ENCODE measurements at places on chromosomes 11 and 22.

DNA sequence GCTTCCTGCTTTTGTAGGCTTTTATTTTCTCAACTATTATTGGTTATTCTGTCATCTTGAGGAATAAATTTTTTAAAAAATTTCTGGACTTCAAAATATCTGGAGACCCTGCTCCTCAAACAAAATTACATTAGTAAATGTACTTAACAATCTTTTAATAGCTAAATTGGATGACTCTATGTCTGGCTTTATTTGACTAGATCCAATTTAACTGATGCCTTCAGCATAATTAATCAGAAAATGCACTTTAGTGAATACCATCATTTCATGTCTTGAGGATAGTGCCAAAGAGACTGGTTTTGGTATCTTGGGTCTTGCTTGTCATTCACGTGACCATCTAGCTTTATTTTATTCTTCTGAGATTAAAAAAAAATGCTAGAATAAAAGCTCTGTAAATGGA, 1301.2 kb downstream of the JRKL start:
- no peak for DNase-seq

DNA sequence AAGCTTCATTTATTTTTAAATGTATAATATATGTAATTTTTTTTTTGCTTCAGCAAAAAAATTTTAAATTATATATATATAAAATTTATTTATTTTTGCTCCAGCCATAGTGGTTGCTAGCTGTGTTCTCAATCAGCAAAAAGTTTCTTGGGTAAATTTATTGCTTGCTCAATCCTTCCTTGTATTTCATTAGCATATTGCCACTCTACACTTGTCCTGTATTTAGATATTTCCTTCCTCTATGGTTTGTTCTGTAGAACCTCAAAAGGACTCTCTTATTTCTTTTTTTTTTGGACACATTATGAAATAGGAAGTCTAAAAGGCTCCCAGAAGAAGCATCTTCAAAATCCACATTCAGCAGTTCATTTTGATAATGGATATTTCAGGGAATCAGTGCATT, 2.3 kb downstream of the PTPRJ start:
- DNase-seq = no peak

DNA sequence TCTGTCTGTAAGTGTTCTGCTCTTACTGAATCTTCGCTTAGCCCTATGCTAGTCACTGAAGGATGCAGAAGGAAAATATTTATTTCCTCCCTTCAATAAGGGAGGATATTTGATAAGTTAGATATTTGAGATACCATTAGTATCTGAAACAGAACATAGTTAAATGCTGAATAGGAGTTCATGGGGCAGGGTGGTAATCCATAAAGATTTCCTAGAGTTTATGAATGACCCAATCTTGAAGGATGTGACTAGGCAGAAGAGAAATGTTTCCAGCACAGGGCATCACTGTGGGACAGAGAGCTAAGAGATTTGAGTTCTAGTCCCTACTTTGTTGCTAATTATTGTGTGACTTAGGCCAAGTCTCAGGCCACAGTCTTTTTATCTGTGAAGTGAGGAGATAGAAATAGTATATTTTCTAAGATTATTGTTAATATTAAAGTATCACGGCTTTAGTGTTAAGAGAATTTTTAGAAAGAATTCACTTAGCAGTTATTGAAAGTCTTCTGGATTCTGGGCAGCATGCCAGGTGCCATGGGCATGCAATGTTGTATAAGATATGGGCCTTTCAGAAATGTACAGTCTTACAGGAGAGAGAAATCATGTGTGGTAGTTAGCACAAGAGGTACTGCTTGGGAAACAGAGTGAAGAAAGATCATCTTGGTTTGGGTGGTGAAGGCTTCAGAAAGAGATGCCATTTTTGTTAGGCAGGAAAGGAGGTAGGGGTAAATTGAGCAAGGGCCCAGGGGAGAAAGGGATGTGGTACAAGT, 24.0 kb downstream of the SWAP70 start:
- no peak for DNase-seq

DNA sequence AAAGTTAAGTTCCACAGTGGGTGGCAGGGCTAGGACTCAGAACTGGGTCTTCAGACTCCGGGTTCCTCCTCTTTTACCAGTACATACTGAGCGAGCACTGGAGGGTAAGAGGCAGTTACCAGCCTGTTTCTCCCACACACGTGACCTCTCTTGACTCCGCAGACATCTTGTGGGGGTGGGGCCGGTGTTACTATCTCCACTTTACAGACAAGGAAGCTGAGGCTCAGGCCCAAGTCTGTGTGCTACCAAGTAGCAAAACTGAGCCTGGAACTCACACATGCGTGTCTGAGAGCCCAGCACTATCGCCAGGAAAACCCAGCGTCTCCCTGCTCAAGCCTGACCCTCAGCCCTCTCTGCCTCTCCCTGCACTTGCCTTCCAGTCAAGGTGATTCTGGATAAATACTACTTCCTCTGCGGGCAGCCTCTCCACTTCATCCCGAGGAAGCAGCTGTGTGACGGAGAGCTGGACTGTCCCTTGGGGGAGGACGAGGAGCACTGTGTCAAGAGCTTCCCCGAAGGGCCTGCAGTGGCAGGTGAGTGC, 16.0 kb upstream of the SMIM35 start:
- no peak for DNase-seq

- no peak for DNase-seq
These were observed 1.7 kb downstream of the CYB5R2 start for GRCh38 chr11:7671347-7672215.

GRCh38 chr22:46679706-46680269, 58.3 kb downstream of the CERK start:
- DNase-seq = no peak

- no peak for DNase-seq
These were observed 49.8 kb upstream of the LMO2 start for GRCh38 chr11:33941637-33942160.

- no peak for DNase-seq
These were observed 197.1 kb downstream of the ETS1 start for GRCh38 chr11:128390246-128390645.

DNA sequence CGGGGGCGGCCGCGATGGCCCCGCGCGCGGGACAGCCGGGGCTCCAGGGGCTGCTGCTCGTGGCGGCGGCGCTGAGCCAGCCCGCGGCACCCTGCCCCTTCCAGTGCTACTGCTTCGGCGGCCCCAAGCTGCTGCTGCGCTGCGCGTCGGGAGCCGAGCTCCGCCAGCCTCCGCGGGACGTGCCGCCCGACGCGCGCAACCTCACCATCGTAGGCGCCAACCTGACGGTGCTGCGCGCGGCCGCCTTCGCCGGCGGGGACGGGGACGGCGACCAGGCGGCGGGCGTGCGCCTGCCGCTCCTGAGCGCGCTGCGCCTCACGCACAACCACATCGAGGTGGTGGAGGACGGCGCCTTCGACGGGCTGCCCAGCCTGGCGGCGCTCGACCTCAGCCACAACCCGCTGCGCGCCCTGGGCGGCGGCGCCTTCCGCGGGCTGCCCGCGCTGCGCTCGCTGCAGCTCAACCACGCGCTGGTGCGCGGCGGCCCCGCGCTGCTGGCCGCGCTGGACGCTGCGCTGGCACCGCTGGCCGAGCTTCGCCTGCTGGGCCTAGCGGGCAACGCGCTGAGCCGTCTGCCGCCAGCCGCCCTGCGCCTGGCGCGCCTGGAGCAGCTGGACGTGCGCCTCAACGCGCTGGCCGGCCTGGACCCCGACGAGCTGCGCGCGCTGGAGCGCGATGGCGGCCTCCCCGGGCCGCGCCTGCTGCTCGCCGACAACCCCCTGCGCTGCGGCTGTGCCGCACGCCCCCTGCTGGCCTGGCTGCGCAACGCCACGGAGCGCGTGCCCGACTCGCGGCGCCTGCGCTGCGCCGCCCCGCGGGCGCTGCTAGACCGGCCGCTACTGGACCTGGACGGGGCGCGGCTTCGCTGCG, 697 bp downstream of the TPBGL start:
- DNase-seq = peak; percentile 79

DNA sequence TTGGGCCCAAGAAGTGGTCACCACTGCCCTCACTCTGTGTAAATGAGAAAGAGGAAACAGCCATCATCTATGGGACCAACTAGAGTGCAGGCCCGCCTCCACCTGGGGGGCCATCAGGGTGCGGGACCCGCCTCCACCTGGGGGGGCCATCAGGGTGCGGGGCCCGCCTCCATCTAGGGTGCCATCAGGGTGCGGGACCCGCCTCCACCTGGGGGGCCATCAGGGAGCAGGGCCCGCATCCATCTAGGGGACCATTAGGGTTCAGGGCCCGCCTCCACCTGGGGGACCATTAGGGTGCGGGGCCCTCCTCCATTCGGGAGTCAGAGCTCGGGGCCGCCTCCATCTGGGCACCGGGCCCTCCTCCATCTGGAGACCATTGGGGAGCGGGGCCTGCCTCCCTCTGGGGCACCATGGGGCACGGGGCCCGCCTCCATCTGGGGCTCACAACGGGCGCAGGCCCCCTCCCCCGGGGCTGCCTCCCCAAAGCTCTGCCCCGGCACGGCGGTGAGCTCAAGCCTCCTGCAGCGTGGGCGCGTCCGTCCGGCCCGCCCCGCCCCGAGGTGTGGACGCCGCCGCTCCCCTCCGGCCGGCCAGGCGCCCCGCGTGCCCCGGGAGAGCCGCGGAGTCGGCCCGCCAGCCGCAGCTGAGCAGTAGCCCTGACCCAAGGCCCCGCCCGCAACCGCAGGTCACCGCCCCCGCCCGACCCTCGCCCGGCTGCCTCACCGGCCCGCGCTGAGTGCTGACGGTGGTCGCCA, 512 bp downstream of the TOLLIP start:
- no peak for DNase-seq

- DNase-seq = peak; percentile 74
These were observed 39.8 kb downstream of the SYN3 start for GRCh38 chr22:33018232-33018864.

DNA sequence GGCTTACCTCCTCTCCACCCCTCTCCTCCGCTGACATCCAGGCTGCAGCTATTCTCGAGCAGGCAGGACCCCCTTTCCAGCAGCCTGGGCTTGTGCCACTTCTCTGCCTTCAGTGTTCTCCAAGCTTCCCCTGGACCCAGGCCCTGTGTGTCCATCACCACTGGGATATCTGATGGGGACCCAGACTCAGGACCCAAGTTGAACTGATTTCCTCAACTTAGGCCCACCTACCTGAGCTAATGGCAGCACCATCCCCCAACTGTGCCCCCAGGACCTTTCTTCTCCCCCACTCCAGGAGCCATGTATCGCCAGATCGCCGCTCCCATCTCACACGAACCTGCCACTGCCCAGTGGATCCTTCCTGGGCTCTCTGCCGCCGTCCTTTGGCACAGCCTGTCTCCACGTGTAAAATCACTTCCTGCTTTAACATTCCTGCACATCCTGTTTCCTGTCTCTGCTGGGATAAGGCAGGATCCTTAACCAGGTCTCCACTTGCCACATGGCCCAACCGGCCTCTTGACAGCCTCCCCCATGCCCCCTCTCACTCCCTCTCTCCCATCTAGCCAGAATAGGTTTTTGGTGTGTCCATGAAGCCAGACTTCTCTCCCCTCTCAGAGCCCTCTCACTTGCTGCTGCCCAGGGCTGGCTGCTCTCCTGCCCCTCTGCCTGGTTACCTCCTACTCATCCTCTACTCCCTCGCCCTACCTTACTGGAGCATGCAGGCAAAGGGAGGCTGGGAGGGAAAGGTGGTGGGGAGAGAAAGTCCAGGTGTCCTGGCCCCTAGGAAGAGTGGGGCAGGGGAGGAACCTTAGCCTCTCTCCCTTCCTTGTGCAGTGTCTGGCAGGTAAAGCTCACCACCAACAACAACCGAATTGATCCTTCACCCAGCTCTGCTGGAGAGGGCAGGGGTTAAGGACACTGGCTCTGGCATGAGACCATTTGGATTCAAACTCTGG, 9.4 kb downstream of the SPATA19 start:
- peak; percentile 13 for DNase-seq

GRCh38 chr11:212150-213100, 4.9 kb downstream of the RIC8A start:
- DNase-seq = no peak

GRCh38 chr22:39985383-39986035, 9.2 kb upstream of the FAM83F start:
- DNase-seq = no peak

DNA sequence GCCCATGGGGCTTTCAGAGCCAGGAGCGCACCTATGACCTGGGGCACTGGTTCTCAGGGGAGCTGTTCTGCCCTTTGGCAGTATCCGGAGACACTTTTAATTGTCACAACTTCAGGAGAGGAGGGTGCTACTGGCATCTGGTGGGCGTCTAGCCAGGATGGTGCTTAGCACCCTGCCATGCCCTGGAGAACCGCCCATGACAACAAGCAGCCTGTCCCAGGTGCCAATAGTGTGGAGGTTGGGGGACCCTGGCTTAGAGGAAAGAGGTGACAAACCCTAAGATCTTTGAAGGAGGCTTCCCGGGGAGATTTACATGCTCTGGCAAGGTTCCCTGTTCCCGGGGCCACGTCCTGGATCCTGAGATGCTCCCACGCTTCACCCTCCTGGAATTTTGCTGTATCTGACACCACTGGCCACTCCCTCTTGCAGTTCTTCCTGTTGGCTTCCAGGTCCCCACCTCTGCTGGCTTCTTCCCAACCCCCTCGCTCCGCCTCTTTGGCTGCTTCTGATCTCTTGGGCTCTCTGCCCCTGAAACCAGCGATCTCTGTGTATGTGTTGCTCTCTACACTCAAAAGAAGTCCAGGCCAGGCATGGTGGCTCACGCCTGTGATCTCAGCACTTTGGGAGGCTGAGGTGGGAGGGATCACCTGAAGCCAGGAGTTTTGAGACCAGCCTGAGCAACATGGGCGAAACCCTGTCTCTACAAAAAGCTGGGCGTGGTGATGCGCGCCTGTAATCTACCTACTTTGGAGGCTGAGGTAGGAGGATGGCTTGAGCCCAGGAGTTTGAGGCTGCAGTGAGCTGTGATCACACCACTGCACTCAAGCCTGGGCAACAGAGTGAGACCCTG, 31.1 kb downstream of the FADS3 start:
- no peak for DNase-seq

DNA sequence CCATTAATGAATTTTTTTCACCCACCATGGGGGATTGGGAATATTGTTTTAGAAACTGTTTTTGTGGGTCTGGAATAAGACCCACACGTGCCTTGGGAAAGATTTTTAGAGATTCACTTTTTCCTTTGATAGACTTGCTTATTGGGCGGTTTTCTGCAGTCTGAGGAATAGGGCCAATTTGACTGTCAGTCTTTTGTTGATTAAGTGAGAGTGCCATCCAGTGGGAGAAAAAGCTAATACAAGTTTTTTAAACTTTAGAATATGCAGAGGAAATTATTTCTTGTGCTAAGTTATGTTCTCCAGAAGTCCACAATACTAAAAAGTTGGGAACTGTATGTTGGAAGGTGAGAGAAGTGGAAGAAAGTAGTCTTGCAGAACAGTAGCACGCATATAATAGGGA, 56.1 kb downstream of the PRMT3 start:
- DNase-seq = peak; percentile 12

DNA sequence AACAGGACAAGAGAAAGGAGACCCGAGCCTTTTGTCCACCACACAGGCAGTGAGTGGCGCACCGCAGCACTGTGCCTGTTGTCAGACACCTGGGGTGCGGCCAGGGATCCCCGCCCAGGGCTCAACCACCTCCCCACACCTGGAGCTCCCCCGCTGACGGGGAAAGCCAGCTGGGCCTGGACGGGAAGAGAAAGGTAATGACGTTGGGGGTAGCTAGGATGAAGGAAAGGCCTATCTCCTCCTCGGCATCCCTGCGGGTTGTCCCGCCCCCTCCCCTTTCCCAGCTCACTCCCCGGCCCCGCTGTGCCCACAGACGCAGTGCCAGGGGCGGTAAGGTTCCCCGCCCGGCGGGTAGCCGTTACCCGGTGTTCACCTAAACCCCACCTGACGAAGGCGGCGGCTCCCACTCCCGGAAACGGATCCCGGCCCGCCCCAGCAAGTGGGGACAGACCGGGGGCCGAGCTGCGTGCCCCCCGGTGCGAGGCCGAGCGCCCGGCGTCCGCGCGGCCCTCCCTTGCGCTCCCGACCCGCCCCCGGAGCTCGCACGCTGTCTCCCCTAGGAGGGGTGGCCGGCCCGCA, 495 bp downstream of the HYOU1 start:
- DNase-seq = peak; percentile 17

GRCh38 chr11:111733016-111733415, 33.2 kb downstream of the PPP2R1B start:
- no peak for DNase-seq
